D721Med (cell line): ENCODE measurements at places on chromosomes 2 and 18.

DNA sequence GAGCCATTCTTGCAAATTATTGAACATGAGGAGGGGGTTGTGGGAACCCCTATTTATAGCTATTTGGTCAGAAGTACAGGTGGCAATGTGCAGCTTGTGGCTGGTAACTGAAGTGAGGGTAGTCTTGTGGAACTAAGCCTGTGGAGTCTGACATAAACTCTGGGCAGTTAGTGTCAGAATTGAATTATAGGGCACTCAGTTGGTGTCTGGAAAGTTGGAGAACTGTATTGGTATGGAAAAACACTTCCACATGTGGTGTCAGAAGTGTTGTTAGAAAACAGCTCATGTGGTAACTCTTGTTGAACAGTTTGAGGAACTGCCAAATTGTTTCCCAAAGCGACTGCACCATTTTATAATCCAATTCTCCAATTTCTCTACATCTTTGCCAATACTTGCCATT, 7.5 kb downstream of the RALBP1 start:
- no peak for DNase-seq

DNA sequence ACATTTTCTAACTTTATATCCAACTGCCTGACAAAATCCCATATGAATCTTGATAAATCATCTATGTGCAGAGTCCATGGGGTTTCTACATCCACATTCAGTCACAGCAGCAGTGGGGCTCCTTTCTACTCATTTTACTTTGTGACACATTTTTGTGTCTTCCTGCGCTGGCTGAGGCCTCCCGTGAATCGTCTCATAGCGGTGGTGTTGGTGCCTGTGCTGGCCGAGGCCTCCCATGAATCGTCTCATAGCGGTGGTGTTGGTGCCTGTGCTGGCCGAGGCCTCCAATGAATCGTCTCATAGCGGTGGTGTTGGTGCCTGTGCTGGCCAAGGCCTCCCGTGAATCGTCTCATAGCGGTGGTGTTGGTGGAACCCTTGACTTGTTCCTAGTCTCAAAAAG, 17.0 kb downstream of the SNED1 start:
- no peak for DNase-seq

DNA sequence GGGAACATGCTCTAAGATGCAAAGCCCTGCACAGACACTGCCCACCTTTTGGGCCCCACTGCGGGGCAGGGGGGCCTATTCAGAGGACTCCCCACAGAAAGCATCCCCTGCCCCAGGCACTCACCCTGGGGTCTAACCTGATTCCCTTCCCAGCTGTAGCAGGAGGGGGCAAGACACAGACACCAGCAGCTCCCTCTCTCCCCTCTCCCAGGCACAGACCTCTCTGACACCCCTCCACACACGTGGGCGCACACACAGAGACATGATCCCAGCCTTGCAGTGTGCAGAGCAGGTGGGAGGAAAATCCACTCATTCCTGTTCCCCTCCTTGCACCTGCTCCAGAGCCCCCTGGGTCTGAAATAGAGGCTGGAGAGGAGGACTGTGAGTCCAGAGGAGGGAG, 10.7 kb downstream of the TNS1 start:
- DNase-seq, result no peak

- DNase-seq, result no peak
Observed at GRCh38 chr2:223169830-223170605, 118.0 kb downstream of the KCNE4 start.

DNA sequence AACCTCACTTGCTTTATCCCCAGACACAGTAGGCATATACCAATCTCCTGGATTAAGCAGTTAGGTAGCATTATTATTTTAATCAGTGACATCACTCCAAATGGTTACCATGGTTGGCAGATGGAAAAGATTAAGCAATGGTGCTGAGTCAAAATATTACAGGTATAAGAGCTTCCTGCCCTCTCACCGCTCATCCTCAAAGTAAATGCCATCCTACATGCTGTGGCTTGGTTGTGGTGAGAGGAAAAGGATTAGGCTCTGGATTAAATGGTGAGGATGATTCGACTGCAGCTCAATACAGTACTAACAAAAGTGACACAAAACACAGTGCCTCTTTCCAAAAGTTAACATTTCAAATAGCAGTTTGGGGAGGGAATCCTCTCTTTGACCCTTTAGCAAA, 108.9 kb upstream of the ACAA2 start:
- peak; percentile 36 for DNase-seq

- DNase-seq, result no peak
Observed at GRCh38 chr2:175571078-175571653, 389.7 kb upstream of the ATP5MC3 start.

- DNase-seq, result no peak
Observed at GRCh38 chr2:84891355-84892010, 10.6 kb upstream of the TRABD2A start.

DNA sequence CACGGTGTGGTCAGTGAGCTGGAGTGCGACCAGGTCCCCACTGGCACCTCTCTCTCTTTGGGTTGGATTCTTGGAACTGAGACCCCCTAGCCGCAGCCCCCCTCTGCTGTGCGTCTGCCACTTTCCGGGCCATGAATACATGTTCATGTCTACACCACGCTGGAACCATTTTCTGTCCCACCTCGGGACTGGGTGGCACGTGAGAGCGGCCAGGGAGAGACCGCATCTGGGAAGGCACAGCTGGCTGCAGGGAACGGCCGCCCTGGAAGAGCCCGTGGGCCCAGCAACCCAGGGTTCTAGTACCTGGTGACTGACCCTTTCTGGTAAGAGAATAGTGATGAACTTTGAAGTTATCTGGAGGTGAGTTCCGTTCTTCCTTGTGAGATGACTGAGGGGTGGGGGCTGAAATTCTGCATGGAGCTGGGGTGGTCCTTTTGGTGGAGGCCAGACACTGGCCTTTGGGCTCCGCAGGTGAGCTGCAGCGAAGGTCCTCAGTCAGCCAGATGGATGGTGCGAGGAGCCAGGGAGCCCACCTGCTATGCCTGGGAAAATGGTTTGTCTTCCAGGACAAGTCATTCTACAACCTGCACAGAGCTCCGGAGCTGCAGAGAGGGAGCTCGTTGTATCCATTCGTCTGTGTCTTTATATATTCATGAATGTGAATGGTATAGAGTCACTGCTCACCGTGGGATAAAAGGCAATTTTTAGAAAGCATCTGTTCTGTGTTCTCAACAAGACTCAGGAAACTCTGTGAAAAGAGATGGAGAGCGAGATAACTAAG, 223.5 kb downstream of the NDUFA10 start:
- DNase-seq, result no peak

DNA sequence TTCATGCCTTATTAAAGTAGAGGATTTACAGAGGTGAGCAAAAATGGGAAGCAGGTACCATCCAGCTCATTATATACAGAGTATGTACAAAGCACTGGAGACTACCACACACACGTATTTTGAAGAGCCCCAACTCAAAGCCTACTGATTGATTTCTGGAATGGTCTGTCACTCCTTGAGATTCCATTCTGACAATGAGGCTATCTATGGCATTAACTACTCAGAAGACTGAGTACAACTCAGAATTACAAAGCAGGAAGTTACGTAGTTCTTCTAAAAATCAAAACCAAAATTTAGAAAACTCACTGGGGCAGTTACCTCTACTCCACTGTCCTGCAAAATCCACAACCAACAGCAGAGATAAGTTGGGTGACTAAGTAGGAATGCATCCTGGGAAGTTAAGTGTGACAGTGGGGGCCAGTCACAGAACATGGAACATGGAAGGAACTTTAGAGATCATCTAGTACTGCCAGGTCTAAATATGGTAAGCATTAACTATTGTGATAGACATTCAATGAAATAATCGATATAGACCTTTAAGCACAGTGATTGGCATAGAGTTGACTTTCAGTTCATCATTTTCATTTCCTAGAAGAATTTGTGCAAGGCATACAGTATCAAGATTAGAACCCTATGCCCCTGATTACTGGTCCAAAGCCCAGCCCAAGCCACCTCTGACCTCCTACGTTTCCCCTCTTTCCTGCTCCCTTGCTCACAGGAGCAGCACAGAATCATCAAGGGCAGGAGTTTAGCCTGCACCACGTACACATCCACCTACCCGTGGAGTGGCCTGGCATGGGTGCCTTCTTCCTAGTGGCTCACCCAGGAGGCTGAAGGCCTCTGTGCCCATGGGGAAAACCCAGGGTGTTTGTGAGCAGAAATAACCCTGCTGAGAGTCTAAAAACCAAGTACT, 80.1 kb upstream of the FOSL2 start:
- no peak for DNase-seq

DNA sequence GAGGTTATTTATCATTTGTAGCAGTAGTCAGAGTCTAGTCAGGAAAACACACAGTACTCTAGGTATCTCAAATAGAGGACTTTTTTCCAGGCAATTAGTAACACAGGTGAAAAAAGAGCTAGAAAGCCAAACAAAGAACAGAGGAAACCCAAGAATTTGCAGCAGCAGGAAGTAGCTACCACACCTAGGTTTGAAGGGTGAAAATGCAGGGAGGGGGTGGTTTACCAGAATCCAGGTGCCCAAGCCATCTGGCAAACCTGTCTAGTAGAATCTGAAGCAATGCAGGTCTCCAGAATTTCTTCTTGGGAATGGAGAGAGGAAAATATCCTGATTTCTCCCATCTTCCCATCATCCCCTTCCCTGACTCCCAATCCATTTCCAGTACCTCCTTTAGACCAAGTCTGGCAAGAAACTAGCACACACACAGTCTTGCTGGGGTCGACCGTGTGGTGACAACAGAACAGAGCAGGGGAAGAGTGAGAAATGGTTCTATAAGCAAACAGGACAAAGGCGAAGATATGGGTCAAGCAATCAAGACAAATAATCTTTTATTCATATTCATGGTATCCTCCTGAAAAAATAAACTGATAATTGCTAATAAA, 231.9 kb upstream of the MMADHC start:
- no peak for DNase-seq
